ENCODE measurements at places on chromosomes 5 and 9. TPM values are rescaled to one million over a fixed set of nuclear protein-coding genes. Genes with fewer than 3 reads are reported as not detected.

Gene LRRC19
- polyA plus RNA-seq = 17.0 TPM

Gene PRPF4
- 44.2 TPM for polyA plus RNA-seq

Gene TEX48
- polyA plus RNA-seq = not detected

Gene CDKN2A
- polyA plus RNA-seq = not detected

Gene BHMT
- 225 TPM for polyA plus RNA-seq

Gene HBEGF
- polyA plus RNA-seq = 9.7 TPM

Gene SVEP1
- 7.4 TPM for polyA plus RNA-seq

Gene ACTBL2
- polyA plus RNA-seq = not detected

Gene SPINK4
- not detected for polyA plus RNA-seq

Gene RAB3C
- polyA plus RNA-seq = 1.8 TPM

Gene SCAI
- 14.4 TPM for polyA plus RNA-seq

All from left renal cortex interstitium (tissue), 4 donors.